GM12878 (cell line): ENCODE measurements at places on chromosomes 12 and 14. TPM values are rescaled to one million over a fixed set of nuclear protein-coding genes. Genes with fewer than 3 reads are reported as not detected.

SYT10 gene
- 0.05 TPM in 1 of 2 replicates, not detected in the other for total RNA-seq

KRT82 gene
- total RNA-seq = not detected in 2 replicates

EAPP gene
- 23.5 and 25.0 TPM in 2 replicates for total RNA-seq

KERA gene
- not detected in 2 replicates for total RNA-seq

INSM2 gene
- not detected in 2 replicates for total RNA-seq

NPFF gene
- not detected in 2 replicates for total RNA-seq

TBK1 gene
- total RNA-seq = 22.6 and 28.5 TPM in 2 replicates

- no peak overlapping the region for H3K4me3 ChIP-seq
- H3K4me1 ChIP-seq = no peaks in the 10 kb centered on the region
- no peak for DNase-seq
- H3K27ac ChIP-seq = no peak overlapping the region
- H3K36me3 ChIP-seq = no peaks in the 10 kb centered on the region
- no peaks in the 10 kb centered on the region for H3K27me3 ChIP-seq
Observed at GRCh38 chr12:119157528-119157927, 21.2 kb upstream of the HSPB8 start.

GRCh38 chr12:57195611-57196371 lies 20.8 kb upstream of the NXPH4 start:
- no peaks in the 10 kb centered on the region for H3K27me3 ChIP-seq
- no peak for DNase-seq
- no peaks in the 10 kb centered on the region; the same call in 1 of the 2 replicates for H3K36me3 ChIP-seq
- H3K27ac ChIP-seq = no peak overlapping the region
- H3K4me1 ChIP-seq = no peaks in the 10 kb centered on the region

DNA sequence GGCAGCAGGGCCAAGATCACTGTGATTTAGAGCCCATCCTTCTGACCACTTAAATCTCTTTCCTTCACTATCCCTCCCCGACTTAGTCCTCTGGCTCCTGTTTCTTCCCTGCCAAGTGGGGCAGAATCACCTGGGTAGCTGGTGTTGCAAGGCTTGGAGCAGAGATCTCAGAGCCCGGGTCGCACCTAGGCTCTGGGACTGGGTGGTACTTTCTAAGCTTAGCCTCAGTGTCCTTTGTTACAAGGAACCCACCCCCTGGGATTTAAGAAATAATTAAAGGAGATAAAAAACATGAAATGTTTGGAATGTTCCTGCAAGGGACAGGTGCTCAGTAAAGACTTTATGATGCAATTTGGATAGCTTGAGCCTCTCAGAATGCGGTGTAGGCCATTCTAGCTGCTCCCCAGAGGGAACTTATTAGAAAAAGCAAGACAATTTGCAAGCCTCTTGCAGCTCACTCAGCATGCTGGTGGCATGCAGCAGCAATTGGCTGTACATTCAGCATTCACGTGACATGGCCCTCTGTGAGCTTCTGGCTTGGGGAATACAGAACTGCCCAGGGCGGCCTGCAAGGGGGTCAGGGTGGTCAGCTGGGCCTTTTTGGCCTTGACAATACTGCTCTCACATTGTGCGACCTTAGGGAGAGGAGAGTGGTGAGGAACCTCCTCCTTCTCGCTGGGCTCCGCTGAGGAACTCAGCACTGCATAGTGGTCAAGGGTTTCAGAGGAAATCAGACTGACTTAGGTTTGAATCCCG lies 16.8 kb downstream of the C14orf132 start:
- DNase-seq = no peak
- H3K4me1 ChIP-seq = no peaks in the 10 kb centered on the region
- no peak overlapping the region for H3K27ac ChIP-seq
- H3K4me3 ChIP-seq = no peak overlapping the region
- H3K27me3 ChIP-seq = no peaks in the 10 kb centered on the region; the same call in 1 of the 2 replicates

- H3K27ac ChIP-seq = no peak overlapping the region
- no peaks in the 10 kb centered on the region for H3K4me1 ChIP-seq
- H3K27me3 ChIP-seq = no peaks in the 10 kb centered on the region
Observed at GRCh38 chr14:68876976-68877375, 84.1 kb upstream of the ZFP36L1 start.

DNA sequence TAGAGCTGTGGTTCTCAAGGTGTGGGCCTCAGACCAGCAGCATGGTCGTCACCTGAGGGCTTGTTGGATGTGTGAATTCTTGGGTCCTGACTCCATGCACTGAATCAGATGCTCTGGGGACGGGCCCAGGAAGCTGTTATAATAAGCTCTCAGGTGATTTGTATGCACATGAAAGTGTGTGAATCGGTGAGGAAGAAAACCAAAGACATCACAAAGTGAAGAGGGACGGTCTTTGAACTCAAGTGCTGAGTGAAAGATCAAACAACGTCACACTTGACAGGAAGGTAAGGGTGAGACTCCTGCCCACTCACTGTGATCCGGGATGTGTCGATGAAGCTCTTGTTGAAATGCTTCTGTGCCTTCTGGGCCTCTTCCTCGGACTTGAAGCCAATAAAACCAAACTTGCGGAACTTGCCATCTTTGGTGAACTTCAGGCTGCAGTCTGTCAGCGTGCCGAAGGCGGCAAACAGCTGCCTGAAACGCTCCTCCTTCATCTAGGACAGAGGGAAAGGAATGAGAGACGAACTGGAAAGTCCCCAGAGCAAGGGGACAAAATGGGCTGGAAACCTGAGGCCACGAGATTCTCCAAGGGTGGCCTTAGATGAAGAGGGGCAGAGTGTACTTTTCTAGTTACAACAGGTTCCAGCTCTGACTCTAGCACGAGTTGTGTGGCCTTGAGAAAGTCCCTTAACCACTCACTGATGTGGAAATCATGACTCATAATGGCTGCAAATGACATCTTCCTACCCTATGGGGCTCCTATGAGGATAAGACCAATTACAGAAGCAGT lies 4.0 kb downstream of the RBM19 start:
- H3K36me3 ChIP-seq = peaks cover 23% of the 10 kb centered on the region; the same call in 1 of the 2 replicates
- H3K27me3 ChIP-seq = no peaks in the 10 kb centered on the region
- peak; percentile 71 for DNase-seq

GRCh38 chr14:52124791-52125684 lies 56.2 kb upstream of the NID2 start:
- DNase-seq = no peak
- H3K4me3 ChIP-seq = no peak overlapping the region
- no peaks in the 10 kb centered on the region for H3K4me1 ChIP-seq
- no peaks in the 10 kb centered on the region for H3K27me3 ChIP-seq
- no peaks in the 10 kb centered on the region for H3K36me3 ChIP-seq

DNA sequence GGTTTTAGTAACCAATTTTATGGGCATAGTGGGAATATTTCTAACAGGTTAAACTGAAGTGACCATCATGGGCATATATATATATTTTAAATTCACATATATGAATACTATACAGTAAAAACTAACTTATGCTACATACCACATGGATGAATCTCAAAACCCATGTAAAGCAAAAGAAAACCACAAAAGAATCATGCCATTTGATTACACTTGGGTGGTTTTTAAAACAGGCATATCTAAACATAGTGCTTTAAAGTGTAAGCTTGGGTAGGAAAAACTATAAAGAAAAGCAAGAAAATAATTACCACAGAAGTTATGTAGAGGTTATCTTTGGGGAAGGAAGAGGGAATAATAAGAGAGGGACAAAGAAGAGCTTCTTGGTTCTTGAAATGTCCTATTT lies 326.1 kb downstream of the NAV3 start:
- no peaks in the 10 kb centered on the region for H3K36me3 ChIP-seq
- H3K27me3 ChIP-seq = no peaks in the 10 kb centered on the region
- no peak for DNase-seq
- H3K4me3 ChIP-seq = no peak overlapping the region

GRCh38 chr14:24959791-24960331 lies 90.1 kb downstream of the STXBP6 start:
- H3K4me1 ChIP-seq = peaks cover under 1% of the 10 kb centered on the region
- no peak for DNase-seq
- H3K27me3 ChIP-seq = no peaks in the 10 kb centered on the region
- H3K4me3 ChIP-seq = no peak overlapping the region
- H3K27ac ChIP-seq = 0 out of 2 replicates have a peak overlapping the region, but pooled peaks have one; percentile 31

DNA sequence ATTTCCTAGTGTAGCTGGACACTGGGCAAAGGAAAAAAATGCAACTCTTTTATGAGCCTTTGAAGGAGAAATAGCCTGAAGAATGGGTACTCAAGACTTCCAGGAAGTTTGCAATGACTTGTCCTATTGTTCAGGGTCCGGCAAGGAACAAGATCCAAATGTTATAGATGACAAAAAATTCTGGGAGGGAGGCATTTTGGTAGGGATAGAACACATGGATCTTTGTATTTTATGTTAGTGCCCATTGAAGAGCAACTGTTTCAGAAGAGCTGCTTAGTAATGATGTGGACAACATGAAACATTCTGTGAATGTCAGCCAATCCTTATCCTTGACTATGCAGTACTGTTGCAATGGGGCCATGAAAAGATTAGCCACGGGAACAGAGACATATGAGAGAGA lies 138.0 kb downstream of the MGAT4C start:
- H3K4me3 ChIP-seq = no peak overlapping the region
- H3K36me3 ChIP-seq = no peaks in the 10 kb centered on the region
- no peaks in the 10 kb centered on the region for H3K27me3 ChIP-seq

- no peaks in the 10 kb centered on the region for H3K36me3 ChIP-seq
- no peak overlapping the region for H3K4me3 ChIP-seq
- H3K4me1 ChIP-seq = no peaks in the 10 kb centered on the region
- no peak overlapping the region for H3K27ac ChIP-seq
Observed at GRCh38 chr12:98990648-98991047, 345.6 kb downstream of the APAF1 start.

- H3K27ac ChIP-seq = peak overlapping the region; percentile 93
- DNase-seq = no peak
- no peaks in the 10 kb centered on the region for H3K27me3 ChIP-seq
- peaks cover 14% of the 10 kb centered on the region for H3K4me1 ChIP-seq
- H3K36me3 ChIP-seq = peaks cover 6% of the 10 kb centered on the region
Observed at GRCh38 chr12:130873106-130873795, 1.4 kb downstream of the RAN start.

DNA sequence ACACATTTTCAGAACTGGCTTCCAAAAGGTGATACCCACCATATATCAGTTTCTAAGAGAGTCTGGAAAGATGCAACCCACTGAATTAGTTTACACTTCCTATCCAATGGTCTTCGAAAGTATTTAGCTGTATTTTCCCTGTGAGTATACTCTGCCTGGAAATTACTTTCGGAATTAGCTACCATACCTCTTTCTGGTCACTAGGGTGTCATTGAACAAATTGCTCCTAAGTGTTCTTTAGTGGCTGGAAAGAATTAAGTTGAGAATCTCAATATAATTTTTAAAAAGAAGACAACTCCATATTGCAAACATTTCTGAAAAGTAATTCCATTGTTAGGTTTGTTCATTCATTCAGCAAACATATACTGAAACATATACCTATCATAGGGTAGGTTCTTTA lies 283.1 kb upstream of the SSTR1 start:
- no peak overlapping the region for H3K27ac ChIP-seq
- H3K36me3 ChIP-seq = no peaks in the 10 kb centered on the region
- no peak for DNase-seq
- no peaks in the 10 kb centered on the region for H3K27me3 ChIP-seq
- H3K4me1 ChIP-seq = no peaks in the 10 kb centered on the region
